ENCODE measurements at places on chromosomes 12 and 14.

GRCh38 chr12:11553871-11554533, 95.5 kb upstream of the ETV6 start:
- DNase-seq: no peak

GRCh38 chr12:124153392-124153791, 141.5 kb upstream of the RFLNA start:
- DNase-seq: no peak

DNA sequence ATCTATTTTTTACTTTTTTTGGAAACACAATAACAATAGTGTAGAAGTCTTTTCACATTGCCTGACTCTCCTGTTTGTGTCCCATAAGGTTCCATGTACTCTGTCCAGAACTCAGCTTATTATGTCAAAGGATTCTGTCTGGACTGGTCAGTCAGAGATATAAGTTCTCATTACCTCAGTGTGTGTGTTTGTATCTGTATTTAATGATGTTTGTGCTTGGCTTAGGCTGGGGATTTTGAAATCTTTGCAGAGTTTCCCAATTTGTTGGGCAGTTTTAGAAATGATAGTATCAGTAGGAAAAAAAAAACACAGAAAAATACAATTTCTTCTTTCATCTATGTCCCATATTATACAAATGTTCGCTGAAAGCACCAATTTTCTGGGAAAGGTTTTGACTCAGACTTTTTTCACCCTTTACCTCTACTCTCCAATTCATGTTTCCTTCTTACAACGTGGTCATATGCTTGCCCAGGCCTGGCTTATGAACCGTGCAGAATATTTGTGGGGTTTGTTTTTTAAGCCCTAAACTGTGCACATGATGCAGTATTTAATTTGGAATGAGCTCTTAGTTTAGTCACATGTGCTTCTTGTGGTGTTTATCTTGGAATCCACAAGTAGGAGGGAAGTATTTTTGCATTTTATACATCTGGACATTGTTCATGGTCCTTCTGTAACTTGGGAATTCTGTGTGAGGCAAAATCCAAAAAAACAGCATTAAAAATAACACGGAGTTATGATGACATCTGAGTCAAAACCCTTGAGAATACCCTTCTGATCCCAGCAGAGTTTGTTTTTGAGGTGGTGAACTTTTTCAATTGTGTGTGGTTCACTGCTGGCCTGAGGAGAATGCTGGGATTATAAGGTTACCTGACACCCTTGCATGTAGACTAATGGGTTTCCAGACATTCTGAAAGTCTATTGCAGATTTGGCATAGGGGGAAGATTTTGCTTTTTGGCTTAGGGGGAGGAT, 121.2 kb downstream of the RAD51B start:
- DNase-seq: no peak

DNA sequence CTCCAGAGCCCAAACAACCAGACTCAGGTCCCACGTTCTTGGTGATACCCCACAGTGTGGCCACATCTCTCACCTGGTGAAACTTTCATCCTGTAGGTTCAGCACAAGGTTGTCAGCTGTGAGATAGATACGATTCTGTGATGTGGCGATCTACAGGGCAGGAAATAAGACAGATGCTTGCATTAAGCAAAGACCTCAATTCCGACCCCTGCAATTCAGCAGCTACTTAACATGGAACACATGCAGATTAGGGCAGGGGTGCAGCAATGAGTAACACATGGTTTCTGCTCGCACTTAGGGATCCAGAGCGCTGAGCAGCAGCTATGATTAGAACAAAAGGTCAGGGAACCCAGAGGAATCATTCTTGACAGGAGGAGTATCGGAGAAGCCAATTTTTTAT, 4.1 kb downstream of the PHB2 start:
- no peak for DNase-seq

GRCh38 chr14:68195126-68195525, 375.5 kb downstream of the RAD51B start:
- no peak for DNase-seq

DNA sequence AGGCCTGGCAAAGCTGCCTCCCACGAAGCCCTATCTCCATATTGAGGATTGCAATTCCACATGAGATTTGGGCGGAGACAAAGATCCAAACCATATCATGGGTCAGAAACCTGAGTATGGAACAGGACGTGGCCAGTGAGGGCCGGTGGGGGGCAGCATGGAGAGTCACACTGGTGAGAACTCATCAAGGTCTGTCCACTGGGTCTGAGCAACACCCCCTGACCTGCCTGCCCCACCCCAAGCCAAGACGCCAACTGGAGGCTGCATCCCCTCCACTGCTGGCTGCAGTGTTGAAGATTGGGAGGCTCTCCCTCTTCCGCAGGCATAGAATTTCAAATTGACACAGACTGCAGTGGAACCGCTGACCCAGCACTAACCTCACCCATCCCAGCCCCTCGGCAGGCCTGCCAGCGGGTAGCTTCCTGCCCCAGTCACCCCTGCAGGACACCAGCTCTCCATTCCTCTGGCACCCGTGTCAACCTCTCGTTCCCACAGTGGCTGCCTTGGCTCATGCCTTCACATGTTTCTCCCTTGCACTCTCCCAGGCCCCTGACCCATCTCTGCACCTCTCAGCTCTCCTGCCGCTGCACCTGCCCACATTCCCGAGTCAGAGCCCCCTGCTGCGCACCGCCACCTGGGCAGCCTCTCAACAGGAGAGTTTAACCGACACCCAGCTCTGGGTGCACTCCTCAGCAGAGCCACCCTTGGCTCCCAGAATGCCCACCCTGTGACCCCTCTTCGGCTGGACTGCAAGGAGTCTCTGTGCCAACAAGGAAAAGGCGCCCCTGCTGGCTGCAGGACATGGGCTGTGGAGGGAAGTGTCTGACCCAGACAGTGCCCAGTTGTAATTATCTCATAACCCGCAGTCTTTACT, 45.2 kb upstream of the PPP2R5C start:
- DNase-seq: no peak

GRCh38 chr12:27336282-27336653, 3.6 kb downstream of the BMAL2 start:
- DNase-seq: no peak

DNA sequence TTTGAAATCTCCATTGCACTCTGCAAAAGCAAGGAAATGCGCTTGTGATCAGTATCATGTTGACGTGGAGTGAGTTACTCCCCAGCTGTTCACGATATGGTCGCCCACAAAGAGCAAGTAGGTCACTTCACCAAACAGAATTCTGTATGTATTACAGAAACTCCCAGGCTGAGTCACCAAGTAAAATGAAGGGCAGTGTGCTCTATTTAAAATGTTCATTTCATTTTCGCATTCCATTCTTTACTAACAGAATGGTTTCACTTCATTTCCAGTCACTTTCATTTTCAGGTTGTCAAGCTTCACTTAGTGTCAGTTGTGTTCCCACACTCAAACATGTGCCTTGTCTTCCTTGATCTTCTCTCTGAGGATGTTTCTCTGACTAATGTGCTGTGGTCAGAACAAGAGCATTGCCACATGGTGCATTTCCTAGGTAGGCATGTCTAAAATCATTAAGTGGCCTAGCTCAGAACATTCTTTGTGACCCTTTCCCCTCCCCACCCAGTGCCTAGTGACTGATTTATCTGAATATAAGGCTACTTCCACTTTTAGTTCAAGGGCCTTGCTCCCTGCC, 391.2 kb downstream of the RAD51B start:
- no peak for DNase-seq

- no peak for DNase-seq
These were observed 592.9 kb upstream of the FBXO33 start for GRCh38 chr14:40025101-40025500.

- DNase-seq: no peak
These were observed 21.5 kb downstream of the SPTB start for GRCh38 chr14:64857979-64858744.

DNA sequence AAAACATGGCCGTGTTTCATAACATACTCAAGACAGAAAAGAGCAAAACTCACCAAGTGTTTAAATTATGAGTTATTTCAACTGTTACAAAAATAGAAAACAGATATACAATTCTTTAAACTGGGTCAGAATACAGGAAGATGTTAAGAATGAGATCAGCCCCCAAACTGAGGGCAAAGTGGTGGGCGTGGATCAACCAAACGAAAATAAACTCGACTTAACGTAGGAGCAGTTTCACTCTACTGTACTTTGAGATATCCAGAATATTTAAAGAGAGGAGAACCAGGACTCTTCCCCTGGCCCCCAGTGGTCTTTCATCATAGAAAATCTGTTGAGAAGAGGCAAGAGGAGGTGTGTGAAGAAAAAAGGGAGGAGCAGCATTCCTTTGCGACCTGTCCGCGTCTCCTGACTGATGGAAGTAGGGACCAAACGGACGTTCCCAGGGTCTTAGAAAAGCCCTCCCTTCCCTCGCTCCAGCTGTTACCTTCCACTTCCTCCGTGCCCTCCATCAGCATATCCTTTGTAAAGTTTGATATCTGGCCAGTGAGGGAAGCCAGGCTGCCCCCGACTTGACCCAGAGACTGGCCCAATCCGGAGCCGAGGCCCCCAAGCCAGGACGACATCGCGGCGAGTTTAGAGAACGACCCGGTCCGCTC, 668 bp downstream of the TRIP11 start:
- no peak for DNase-seq

DNA sequence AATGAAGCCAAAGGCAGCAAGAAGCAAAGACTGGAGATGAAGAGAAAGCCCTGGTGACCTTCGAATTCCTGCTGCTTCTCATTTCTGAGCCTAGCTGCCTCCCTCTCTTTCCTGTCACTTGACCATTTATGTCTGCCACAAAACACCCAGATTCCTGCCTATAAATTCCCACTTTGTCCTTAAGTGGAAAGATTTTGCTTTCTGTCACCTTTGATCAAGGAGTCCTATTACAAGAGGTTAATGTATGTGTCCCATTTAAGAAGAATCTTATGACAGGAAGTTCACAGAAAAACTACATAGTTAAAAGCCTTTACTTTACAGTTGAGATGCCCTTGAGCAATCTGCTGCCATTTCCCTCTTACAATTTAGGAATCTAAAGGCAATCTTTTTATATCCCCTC, 155.7 kb downstream of the GALC start:
- no peak for DNase-seq

- no peak for DNase-seq
These were observed 9.9 kb downstream of the POP5 start for GRCh38 chr12:120571299-120571698.
